ENCODE measurements at places on chromosomes 5 and 9. TPM values are rescaled to one million over a fixed set of nuclear protein-coding genes. Genes with fewer than 3 reads are reported as not detected.

DNA sequence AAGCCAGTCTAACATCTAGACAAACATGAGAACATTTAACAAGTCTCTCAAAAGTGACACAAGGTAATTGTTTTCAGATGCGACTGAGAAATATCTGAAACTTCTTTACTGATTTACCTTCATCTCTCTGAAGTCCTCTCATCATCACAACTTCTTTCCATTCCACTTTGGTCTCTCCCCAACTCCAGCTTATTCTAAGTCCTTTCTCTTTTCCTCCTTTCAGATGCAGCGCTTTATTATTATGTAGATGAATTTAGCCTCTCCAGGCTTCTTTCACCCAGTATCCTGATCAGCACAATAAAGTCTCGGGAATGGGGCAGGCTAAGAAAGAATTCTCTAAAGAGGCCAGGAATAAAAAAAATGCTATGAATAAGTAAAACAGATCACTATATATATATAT is 128.0 kb downstream of the KCTD16 start:
- no peak for DNase-seq

GRCh38 chr5:14672484-14673394 is 8.2 kb downstream of the OTULIN start:
- DNase-seq, result no peak

DNA sequence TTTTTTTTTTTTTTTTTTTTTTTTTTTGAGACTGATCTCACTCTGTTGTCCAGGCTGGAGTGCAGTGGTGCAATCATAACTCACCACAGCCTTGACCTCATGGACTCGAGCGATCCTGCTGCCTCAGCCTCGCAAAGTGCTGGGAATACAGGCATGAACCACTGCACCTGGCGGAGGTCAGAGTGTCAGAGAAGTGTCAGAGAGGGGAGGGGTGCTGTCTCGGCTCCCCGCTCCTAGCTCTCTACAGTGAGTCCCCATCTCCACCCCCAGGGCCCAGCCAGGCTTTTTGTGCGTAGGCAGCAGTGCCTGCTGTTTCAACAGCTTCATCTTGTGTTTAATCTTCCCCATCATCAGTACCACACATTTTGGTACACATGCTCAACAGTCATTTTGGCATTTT is 38.3 kb downstream of the SAR1B start:
- no peak for DNase-seq

The FAM120AOS gene
- 64.6 TPM for polyA plus RNA-seq

DNA sequence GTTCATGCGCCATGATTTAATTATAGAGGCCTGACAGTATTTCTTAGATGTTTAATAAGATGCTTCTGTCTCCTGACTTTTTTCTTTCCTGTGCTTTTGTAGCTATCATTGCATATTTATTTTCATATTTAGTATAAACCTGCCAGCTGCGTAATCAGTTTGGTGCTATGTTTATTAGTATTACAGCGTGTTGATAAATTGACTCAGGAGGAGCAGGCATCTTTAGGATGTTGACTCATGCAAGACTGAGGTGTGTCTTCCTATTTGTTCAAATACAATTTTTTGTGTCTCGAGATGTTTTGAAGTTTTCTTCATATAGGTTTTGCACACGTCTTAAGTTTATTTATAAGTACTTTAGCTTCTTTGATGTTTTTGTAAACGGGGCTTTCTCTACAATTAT is 35.9 kb upstream of the EXOC3 start:
- DNase-seq, result no peak

The CLIC3 gene
- 7.8 TPM for polyA plus RNA-seq

- no peak for DNase-seq
Observed at GRCh38 chr9:33264003-33264472, 470 bp downstream of the BAG1 start.

- DNase-seq, result no peak
Observed at GRCh38 chr5:172370648-172371545, 83.4 kb downstream of the SH3PXD2B start.

GRCh38 chr5:32475334-32476097 is 31.0 kb upstream of the ZFR start:
- DNase-seq, result no peak

DNA sequence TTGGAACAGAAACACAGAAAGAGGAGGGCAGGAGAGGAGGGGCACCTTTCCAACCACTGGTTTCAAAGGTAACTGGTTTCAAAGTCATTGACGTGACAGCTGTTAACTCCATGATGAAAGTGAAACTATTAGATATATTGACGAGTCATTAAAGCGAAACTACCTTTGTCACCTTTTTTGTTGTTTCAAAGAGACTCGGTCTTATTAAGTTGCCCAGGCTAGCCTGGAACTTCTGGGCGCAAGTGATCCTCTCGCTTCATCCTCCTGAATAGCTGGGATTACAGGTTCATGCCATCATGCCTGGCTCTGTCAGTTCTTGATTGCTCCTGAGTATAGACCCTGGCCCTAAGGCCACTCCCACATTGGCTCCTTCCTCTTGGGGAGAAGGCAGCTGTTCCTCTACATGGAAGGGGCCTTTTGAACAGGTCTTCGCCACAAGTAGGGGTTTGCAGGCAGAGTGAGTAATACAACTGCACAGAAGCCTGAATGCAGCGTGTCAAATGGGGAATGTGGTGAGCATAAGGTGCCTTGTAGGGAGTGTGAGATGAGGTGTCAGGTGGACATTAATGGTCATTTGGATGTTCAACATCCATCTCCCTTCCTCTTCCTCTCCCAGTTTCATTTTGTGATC is 3.4 kb upstream of the F12 start:
- peak; percentile 63 for DNase-seq

DNA sequence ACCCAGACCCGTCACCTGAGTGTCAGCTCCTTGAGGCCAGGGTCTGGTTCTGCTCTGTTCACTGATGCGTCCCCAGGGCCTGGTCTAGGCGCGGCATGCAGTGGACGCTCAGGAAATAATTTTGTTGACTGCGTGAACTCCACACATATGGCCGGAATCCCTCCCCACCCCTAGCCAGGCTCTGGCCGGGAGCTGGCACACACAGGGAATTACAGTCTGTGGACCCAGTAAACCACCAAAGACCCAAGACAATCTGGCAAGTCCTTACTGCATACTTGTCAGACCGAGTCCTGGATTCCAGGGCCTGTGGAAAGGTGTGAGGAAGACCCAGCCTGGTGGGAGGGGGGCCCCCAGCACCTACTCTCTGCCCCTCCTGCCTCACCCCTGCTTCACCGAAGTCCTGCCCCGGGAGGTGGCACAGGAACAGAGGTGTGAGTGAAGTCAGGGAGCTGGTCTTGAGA is 113.0 kb upstream of the IER5L start:
- no peak for DNase-seq

GRCh38 chr5:64502196-64502595 is 3.6 kb upstream of the RGS7BP start:
- no peak for DNase-seq

- DNase-seq, result no peak
Observed at GRCh38 chr5:149729150-149729549, 960 bp upstream of the PPARGC1B start.

The CCDC171 gene
- polyA plus RNA-seq, result 0.26 TPM

GRCh38 chr5:17379100-17379951 is 118.7 kb upstream of the TAF11L2 start:
- no peak for DNase-seq

GRCh38 chr5:60148366-60148765 is 254.8 kb upstream of the PDE4D start:
- DNase-seq, result no peak

DNA sequence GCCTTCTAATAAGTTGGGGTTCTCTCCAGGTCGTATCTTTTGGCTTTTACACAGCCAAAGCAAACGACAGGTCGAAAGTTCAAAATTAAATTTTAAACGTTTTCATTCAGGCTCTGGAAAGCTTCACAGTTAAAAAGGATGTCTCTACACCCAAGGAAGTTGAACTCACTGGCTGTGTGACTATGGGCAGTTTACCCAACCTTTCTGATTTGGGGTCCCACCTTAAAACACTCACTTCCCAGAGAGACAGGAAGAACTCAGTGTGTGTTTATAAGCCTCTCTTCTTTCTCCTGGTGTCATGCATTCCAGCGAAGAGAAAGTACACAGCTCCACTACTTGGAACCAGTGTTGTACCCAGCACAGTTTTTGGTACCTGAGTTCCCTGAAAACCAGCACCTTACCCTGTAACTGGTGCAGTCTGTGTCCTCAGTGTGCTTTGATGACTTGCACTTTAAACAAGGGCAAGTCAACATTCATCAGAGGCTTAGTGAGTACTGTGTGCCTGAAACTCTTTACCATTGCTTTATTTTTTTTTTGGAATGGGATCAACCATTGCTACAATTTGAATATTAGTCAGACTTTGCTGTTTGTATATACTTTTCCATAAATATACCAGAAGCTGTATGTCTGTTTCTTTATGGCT is 1.7 kb downstream of the SRD5A1 start:
- DNase-seq, result no peak

- DNase-seq, result no peak
Observed at GRCh38 chr9:14451949-14452348, 138.0 kb upstream of the NFIB start.

DNA sequence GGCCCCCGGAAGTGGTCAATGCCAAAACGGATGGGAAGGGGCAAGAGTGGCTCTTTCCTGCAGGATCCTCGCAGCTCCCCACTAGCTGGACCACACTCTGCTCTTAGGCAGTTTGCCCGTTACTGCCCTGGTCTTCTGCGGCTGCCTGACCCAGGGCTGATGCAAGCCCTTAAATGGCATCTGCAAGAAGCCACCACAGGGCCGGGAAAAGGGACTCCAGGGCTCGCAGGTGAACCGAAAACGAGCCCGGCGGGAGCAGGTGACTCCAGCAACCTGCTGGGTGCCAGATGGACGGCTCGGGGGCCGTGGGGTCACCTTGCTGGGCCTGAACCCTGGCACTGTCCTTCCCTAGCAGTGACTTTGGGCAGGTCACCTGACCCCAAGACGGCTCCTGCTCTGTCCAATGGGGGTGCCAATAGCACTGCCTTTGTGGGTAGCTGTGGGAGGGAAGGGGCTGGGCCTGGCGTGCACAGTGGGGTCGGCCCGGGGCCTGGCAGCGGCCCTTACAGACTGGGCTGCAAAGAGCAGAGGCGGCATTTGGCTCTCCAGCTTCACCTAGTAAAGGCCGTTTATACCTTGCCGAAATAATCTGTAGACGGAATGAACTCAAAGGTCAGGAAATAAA is 1.3 kb downstream of the TMEM250 start:
- DNase-seq, result no peak

The LOX gene
- not detected for polyA plus RNA-seq

The KIAA0825 gene
- polyA plus RNA-seq, result 1.5 TPM

- DNase-seq, result no peak
Observed at GRCh38 chr9:86944796-86945727, 2.2 kb downstream of the GAS1 start.

The GTF3C5 gene
- 34.0 TPM for polyA plus RNA-seq

The RASEF gene
- not detected for polyA plus RNA-seq

The KCTD16 gene
- not detected for polyA plus RNA-seq

DNA sequence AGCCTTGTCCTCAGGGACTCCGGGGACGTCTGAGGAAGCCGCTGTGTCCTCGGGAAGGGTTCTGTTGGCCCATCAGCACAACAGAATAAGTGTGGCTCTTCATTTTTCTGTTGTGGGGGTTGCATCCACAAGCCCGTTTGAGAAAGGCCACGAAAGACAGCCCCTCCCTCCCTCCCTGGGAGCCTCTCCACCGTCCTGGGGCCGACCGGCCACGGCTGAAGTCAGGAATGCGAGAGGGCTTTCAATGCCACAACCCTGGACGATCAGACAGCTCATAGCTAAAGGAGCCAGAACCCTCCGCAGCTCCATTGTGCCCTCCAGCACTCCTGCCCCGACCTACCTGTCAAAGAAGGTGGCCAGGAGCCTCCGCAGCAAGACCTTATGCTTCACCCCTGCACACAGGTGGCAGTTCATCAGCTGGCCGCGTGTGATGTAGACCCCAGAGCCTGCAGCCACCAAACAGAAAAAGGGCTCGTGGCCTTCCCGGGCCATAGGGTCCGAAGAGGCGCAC is 52.4 kb upstream of the UBAC1 start:
- no peak for DNase-seq

The SCGB3A2 gene
- polyA plus RNA-seq, result not detected

The EQTN gene
- polyA plus RNA-seq, result not detected

DNA sequence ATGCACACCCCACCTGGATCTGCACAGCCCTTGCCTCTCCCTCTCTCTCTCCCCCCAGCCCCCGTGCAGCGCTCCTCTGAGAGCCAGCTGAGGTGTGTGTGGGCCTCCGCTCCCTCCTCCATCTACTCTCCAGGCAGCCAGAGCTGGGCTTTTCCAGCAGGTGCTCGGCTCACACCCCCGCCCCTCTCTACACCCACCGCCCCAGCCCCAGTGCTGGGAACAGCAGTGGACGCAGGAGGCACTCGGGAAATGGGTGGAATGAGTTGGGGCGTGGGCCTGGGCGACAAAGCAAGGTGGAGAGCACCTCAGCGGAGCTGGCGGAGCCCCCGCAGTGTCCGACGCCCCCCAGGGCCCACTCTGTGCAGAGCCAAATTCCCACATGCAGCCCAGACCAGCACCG is 13.3 kb upstream of the LHX3 start:
- DNase-seq, result no peak

DNA sequence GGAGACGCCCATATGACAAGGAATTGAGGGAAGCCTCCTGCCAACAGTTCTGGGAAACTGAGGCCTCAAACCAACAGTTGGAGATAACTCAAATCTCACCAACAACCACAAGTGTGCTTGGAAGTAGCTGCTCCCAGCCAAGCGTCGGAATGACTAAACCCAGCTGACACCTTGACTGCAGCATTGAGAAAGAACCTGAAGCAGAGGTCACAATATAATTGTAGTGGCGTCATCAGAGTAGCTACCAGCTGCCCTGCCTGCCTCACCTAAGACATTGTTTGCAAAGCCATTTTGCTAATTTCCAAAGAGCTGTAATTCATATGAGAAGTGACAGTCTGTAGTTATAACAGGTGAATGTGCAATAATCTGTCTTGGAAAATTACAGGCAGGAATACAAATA is 40.8 kb upstream of the ANKRD31 start:
- DNase-seq, result no peak

GRCh38 chr5:4019009-4019769 is 423.6 kb downstream of the IRX1 start:
- no peak for DNase-seq

The SELENOP gene
- 0.64 TPM for polyA plus RNA-seq

DNA sequence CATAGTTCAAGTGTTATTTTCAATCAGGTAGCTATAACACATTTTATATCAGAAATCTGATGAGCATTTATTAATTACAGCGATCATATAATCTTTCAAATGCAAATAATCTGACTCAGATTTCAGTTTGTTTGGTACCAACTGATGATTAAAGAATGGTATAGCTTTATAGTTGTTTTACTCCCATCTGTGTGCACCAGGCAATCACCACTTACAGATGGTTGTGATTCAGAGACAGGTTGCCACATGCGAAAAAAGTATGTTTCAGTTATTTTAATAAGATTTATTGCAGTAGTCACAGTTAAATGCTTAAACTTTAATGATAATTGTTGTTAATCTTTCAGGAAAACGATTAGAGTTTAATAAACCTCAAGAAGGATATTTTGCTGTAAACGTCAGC is 155.1 kb upstream of the ARRDC3 start:
- no peak for DNase-seq

The SLC24A2 gene
- not detected for polyA plus RNA-seq

GRCh38 chr5:117454716-117455212 is 880.1 kb upstream of the SEMA6A start:
- peak; percentile 36 for DNase-seq

GRCh38 chr5:38753776-38754175 is 92.0 kb upstream of the OSMR start:
- DNase-seq, result no peak

The RHOBTB3 gene
- polyA plus RNA-seq, result 1.6 TPM

The FOXD4L5 gene
- polyA plus RNA-seq, result not detected

The ECM2 gene
- polyA plus RNA-seq, result not detected

- no peak for DNase-seq
Observed at GRCh38 chr9:8845808-8846207, 1046.2 kb upstream of the DMAC1 start.

Data from CD4-positive, alpha-beta memory T cell (primary cell).